Esophagus muscularis mucosa (tissue), 4 donors: ENCODE measurements at places on chromosomes 7 and 10. TPM values are rescaled to one million over a fixed set of nuclear protein-coding genes. Genes with fewer than 3 reads are reported as not detected.

The SUGCT gene
- total RNA-seq = 13.9 TPM

The PRKAR2B gene
- 89.5 TPM for total RNA-seq

The VSTM4 gene
- total RNA-seq = 11.8 TPM

The KCNMA1 gene
- 300 TPM for total RNA-seq

The DNAH11 gene
- 11.9 TPM for total RNA-seq

The ZPBP gene
- not detected for total RNA-seq

The ACTR3C gene
- total RNA-seq = 5.0 TPM

The HIF1AN gene
- 15.4 TPM for total RNA-seq

The ASAH2B gene
- total RNA-seq = 0.66 TPM

The ADK gene
- total RNA-seq = 20.2 TPM

The CDK6 gene
- total RNA-seq = 44.6 TPM

The TMEM139 gene
- total RNA-seq = not detected

The GNAT3 gene
- total RNA-seq = not detected

The PNLIPRP1 gene
- not detected for total RNA-seq

The ANXA8L1 gene
- total RNA-seq = 0.50 TPM

The ERVW-1 gene
- total RNA-seq = not detected

The SEMA4G gene
- total RNA-seq = 2.5 TPM

The ZNF503 gene
- total RNA-seq = 56.1 TPM

The PLEKHS1 gene
- not detected for total RNA-seq

The SFTPA1 gene
- total RNA-seq = not detected

The MRC1 gene
- 69.6 TPM for total RNA-seq

The WDFY4 gene
- 2.3 TPM for total RNA-seq

The DENND2A gene
- 51.2 TPM for total RNA-seq

The ZNF727 gene
- total RNA-seq = 5.8 TPM
